ENCODE measurements at places on chromosomes 11 and 22.

- no peak for DNase-seq
Observed at GRCh38 chr11:65355776-65356393, 1.3 kb downstream of the TIGD3 start.

- no peak for DNase-seq
Observed at GRCh38 chr22:35043252-35043933, 22.6 kb upstream of the ISX start.

- no peak for DNase-seq
Observed at GRCh38 chr22:22565981-22566380, 6.9 kb upstream of the PRAME start.

- DNase-seq: no peak
Observed at GRCh38 chr11:61378713-61379313, 13.6 kb upstream of the TMEM216 start.

DNA sequence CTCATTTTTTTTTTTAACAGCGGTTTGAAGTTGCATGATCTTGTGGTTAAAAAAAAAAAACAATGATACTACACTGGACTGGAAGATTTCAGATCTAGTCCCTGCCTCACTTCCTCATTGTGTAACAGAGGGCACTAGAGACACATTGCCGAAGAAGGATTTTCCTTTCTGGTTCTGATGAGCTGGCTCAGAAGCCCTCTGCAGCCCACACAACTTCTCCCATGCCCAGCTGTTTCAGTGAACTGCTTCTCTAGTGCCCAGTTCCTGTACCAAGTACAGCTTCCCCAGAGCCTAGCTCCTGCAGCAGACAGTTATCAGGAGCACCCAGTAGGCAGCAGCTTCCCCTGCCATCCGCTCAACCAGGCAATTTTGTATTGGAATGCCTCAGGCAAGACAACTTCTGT, 29.5 kb upstream of the ANO5 start:
- DNase-seq: peak; percentile 9

DNA sequence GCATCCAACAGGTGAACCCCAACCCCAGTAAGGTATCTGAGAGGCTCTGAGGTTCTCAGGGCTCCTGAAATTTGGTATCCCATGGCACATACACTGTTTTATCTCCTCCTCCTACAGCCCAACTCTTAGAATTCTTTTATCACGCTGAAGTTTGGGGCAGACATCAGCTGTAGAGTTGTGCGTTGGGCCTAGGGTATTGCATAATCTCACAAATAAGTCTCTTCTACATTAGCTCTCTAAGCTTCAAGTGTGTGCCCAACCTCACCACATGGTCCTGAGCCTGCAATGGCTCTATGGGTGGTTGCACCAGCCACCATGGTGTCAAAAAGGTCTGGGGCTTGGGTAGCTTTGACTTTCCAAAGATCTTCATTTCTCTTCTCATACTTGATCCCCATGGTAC, 603.0 kb downstream of the BUD13 start:
- DNase-seq: no peak

- DNase-seq: no peak
Observed at GRCh38 chr11:93840180-93840579, 10.2 kb downstream of the VSTM5 start.

GRCh38 chr11:96470521-96470920, 80.7 kb downstream of the JRKL start:
- no peak for DNase-seq

GRCh38 chr11:7893796-7894195, 37.3 kb downstream of the OR10A6 start:
- DNase-seq: no peak

DNA sequence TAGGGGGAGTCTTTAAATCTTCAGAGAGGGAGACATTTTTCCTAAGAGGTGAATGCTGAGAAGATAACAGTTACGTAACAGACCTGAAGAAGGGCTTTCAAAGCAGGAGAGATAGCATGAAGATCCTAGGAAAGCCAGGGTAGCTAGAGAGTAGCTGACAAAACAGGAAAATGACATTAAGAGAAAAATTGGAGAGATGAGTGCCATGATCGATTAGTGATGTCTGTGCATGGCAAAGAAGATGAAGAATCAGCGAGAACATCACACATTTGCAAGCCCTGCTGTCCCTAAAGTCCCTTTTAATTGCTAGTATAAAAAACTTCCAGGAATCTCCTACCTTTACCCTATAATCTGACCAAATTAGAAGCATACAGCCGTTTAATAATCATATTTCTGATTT, 116.9 kb upstream of the PAX6 start:
- no peak for DNase-seq

- DNase-seq: no peak
Observed at GRCh38 chr11:23006730-23007129, 146.5 kb upstream of the CCDC179 start.

GRCh38 chr11:133529807-133530500, 2.3 kb downstream of the OPCML start:
- DNase-seq: no peak

GRCh38 chr11:29914203-29914930, 102.5 kb downstream of the KCNA4 start:
- no peak for DNase-seq

GRCh38 chr11:109507331-109507730, 85.3 kb downstream of the C11orf87 start:
- no peak for DNase-seq

DNA sequence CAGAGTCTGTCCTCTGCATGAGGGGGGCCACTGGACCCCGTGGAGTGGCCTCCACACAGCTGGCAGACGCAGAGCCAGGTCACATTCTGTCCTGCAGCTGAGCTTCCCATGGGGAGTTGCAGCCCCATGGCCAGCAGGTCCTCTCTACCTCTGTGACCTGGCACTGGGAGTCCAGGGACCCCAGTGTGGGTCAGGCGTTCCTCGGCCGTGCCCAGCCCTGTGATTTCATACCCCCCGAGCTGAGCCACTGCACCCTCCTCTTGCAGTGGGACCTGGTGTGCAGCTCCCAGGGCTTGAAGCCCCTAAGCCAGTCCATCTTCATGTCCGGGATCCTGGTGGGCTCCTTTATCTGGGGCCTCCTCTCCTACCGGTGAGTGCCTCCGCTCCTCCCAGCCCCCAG, 32.2 kb upstream of the SLC22A12 start:
- DNase-seq: no peak

GRCh38 chr11:94655291-94655690, 88.1 kb downstream of the PIWIL4 start:
- DNase-seq: no peak

DNA sequence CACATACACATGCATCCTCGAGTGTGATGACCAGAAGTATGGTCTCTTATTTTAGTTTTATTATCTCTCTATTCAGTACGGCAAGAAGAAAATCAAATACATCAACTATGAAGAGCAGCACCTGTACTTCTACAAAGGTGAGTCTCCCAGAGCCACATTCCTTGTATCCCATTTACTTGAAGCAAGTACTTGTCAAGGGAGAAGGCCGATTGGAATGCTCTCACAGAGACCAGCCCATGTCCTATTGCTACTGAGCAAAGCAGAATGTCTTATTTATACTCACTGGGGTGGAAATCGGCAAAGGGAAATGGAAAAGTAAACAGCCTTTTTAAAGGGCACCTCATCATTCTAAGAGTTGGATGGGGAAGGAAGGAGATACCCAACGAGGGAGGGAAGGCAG, 72.6 kb upstream of the OR5AK2 start:
- DNase-seq: no peak

DNA sequence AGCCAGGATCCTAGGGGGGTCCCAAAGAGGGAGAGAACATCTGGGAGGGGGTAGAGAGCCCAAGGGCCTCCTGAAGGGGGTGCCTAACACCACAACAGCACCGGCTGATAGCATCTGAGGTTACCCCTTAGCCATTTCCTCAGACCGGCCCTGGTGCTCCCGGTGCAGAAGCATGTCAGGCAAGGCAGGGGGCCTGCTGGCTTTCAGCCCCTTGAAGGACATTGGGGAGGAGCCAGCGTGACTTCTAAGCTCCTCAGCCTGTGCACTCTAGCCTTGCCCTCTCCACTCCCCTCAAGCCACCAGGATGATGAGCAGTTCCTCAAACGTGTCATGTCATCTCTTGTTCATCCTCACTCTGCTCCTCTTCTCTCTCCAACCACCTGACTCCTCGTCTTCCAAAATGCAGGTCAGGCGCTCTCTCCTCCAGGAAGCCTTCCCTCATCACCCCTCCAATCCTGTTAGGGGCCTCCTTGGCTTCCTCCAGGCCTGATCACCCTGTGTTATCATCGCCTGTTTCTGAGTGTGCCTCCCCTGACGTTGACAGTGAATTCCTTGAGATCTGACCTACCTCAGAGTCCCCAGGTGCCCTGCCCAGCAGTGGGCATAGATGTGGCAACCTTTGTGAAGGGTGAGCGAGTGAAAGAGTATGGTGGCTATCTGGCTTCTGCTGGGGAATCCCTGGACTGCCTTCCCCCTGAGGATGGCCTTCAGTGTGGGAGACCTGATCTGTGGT, 6.1 kb downstream of the P2RY2 start:
- no peak for DNase-seq

DNA sequence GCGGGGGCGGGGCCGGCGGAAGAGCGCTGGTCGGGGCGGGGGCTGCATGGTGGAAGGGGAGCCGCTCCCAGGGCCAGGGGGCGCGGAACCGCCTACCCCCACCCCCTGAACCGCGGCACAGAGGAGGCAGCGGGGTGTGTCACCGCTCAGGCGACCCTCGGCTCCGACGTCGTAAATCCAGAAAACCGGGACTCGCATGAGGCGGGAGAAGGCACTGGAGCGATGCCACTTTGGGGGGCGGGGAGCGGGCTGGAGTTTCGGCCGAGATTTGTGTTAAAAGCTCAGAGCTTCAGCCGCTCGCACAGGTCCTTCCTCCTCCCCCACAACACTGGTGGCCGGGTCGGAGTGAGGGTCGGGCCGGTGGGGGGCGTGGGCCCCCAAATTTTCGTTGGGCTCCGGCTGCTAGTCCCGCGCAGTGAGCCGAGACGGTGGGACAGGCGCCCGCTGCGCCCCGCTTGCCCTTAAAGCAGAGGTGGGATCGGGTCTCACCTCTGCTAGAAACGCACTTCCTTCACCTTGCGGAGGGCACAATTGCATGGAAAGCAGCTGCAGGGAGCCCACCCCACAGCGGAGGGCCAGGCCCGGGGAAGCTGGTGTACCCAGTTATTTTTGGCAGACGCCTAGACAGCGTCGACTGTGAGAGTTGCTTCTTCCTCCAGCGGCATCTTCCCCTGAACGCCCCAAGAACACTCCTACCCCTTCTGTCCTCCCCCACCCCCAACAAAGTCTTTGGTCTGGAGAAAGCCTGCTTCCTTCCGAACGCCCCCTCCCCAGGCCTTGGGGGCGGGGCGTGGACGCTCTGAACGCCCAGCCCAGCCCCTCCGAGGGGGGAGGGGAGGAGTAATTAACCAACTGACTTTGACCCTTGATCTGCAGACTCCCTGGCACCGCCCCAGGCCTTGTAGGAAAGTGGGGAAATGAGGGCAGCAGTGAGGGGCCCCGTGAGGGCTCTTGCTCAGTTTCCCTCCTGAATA, 1.1 kb downstream of the OVOL1 start:
- DNase-seq: no peak

- peak; percentile 83 for DNase-seq
Observed at GRCh38 chr11:112627588-112628045, 333.6 kb upstream of the NCAM1 start.

- no peak for DNase-seq
Observed at GRCh38 chr11:121374286-121374985, 77.7 kb upstream of the SORL1 start.

- no peak for DNase-seq
Observed at GRCh38 chr11:46300270-46300669, 22.8 kb downstream of the CREB3L1 start.

DNA sequence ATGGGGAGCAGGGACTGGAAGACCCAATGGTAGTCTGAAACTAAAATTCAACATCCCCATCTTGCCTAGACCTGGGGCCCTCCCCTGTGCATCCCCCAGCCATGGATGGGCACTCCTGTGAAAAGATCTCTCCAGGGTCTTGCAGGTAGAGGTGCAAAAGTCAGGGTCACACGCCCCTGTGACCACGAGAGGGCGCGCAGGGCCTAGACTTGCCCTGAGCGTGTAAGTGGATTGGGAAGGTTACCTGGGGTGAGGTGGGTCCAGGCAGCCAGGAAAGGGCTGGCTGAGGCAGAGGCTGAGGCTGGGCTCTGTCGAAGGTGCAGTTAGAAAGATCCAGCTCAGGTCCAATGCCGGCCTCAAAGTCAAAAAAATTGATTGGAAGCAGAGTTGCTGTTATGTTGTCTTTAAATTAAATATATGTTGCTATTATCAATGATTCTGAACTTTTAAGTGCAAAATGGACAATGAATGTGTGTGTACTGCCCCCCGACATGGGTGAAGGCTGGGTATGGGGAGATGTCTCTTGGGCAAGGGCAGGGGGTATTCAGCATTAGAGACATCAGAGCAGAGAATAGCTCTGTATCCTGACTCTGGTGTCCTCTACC, 4.8 kb upstream of the POU2F3 start:
- no peak for DNase-seq

DNA sequence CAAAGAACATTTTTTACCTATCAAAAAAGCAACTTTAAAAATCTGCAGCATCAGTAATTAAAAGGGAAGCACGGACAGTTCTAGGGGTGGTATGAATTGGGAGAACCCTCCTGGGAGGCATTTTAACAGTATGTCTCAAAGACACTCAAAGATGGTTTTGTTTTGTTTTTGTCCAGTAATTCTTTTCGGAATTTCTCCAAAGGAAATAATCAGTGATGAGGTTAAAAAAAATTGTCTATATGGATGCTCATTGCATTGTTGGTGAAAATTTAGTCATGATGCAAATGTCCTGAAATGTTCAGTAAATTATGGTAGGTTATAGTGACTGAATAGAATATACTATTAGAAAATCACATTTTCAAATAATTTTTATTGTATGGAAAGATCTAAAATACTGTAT, 115.1 kb downstream of the ATXN10 start:
- DNase-seq: no peak

- DNase-seq: no peak
Observed at GRCh38 chr11:62689421-62690183, at the start of gene LRRN4CL. LRRN4CL (minus strand) TSS chr11:62689530; CDS start chr11:62688508, 1,022 bp downstream.

GRCh38 chr11:36116161-36116560, 172.3 kb downstream of the LDLRAD3 start:
- DNase-seq: no peak

DNA sequence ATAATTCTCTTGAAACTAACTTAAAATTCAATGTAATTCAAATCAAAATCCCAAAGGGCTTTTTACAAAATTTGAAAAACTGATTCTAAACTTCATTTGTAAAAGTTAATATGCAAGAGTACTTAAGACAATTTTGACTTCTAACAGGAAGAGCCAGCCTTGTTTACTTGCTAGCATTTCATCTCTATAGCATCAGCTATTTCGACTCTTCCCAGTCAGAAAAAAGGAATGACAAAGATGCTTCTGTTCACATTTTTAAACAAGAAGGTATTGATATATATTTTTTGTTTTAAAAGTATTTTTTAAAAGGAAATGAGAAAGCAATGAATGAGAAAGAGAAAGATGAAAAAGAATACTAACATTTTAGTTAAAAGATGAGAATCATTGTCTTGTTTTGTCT, 16.4 kb downstream of the SLN start:
- DNase-seq: no peak

Data from GM12878 (cell line).